Activated CD4-positive, alpha-beta T cell treated with anti-CD3 and anti-CD28 coated beads, Interleukin-2, amount 50 U/mL, for 4 hours (primary cell): ENCODE measurements at places on chromosomes 1 and 21.

GRCh38 chr1:169858467-169858866, 35.2 kb downstream of the SCYL3 start:
- DNase-seq, result no peak

DNA sequence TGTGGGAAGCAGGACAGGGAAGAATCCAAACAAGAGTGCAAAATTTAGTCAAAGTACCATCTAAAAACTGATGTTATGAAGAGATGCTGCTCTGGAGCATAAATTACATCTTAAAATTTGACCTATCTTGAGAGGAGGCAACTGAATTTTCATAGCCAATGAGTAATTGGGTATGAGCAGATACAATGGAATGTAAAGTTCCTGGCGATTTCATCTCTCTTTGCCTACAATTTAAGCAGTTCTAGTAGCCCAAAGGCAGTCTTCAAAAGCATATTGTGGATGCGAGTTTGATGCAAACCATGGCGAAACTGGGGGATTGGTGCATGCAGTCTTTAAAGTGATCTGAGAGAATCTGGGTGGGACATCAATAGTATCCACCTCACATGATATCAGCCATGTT, 1265.9 kb downstream of the BRINP3 start:
- DNase-seq, result no peak

DNA sequence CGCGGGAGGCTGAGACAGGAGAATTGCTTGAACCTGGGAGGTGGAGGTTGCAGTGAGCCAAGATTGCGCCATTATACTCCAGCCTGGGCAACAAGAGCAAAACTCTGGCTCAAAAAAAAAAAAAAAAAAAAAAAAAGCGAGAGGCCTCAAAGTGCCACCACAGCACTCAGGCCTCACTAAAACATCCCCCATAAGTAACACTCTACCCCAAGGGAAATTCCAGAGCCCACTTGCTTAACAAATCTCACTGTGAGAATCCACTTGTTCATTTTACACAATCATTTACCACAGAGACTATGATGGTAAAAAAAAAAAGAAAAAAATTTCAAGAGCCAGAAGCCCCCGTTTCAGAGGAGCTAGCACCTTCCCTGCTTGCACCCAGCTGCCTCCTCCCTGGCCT, 26.3 kb upstream of the EXOSC10 start:
- no peak for DNase-seq

- DNase-seq, result no peak
Observed at GRCh38 chr1:201346337-201346939, 31.0 kb downstream of the TNNT2 start.

GRCh38 chr1:201941420-201942128, 4.8 kb downstream of the LMOD1 start:
- DNase-seq, result no peak

- DNase-seq, result no peak
Observed at GRCh38 chr1:230821346-230821745, 47.0 kb downstream of the C1orf198 start.

- DNase-seq, result no peak
Observed at GRCh38 chr1:201059871-201060555, 36.5 kb upstream of the KIF21B start.

GRCh38 chr1:229334716-229335115, 8.1 kb downstream of the CCSAP start:
- no peak for DNase-seq

- no peak for DNase-seq
Observed at GRCh38 chr1:172448995-172449584, 5.2 kb upstream of the PIGC start.

DNA sequence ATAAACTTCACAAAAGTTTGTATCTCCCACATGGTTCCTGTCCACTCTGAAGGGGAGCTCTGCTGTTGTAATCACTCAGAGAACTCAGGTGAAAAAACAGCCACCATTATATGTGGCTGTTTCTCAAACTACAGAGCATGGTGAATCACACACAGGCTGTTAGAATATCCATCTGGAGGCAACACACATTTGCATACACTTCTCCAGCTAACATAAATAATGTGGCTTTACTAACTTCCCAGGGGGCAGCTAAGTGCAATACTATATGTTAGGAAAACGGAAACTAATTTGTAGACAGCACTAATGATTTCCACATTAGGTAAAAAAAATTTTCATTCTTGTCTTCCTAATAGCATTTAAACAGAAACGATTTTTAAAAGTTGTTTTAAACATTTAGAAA, 49.3 kb downstream of the PTGFR start:
- DNase-seq, result no peak

DNA sequence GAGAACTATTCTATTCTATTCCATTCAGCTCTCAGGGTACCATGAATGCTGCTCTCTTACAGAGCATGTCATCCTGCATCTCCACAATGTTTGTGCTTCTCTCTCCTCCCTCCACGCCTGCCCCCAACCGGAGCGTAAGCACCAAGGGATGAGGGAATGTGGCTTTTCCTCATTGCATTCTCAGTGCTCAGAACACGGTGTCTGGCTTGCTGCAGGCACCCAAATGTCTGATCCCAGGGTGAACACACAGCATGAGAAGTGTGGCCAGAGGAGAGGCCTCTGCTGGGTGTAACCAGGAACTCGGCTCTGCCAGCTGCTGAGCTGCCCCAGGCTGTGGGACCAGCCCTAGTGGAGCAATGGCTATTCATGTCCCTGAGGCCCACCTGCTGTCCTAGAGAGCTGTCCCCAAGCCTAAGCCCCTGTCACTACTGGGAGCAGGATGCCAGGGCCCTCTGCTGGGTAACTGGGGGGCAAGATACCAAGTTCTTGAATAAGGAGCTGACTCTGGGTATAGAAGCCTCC, 38.3 kb downstream of the OLFML2B start:
- no peak for DNase-seq

GRCh38 chr1:104592926-104593325, 843.2 kb downstream of the AMY1C start:
- DNase-seq, result no peak

DNA sequence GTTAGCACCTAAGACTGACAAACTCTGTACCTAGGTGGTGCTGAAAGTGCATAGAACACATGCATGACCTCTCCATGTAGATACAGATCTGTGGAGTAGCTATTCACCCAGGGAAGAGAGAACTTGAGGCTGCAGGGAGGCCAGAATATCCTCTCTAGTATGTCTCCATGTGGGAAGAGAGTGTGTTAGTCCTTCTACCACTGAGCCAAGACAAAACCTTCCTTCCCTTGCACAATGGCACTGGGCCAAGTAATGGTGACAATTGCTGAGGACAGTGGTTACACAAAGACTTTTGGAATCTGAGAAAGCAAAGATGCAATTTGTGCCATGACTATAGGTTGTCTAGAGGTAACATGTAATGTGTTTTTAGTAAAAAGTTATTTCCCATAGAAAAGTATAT, 52.3 kb downstream of the C1orf198 start:
- DNase-seq, result no peak

DNA sequence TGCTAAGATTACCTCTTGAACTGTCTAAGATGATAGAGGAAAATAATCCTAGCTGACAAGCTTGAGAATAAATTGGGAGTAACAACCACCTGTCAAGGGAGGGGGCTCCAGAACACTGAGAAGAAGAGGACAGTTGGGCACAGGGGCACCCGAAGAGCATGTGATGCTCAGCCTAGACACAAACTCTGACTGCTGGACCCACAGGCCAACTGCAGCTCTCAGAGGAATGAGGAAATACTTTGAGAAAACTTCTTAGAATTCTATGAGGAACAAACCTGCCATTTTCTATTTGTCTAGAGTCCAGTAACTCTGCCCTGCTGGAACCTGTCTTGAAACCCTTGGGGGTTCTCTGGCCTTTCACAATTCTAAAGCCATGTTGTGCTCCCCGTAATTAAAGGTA, 124.1 kb upstream of the KCNK2 start:
- no peak for DNase-seq

DNA sequence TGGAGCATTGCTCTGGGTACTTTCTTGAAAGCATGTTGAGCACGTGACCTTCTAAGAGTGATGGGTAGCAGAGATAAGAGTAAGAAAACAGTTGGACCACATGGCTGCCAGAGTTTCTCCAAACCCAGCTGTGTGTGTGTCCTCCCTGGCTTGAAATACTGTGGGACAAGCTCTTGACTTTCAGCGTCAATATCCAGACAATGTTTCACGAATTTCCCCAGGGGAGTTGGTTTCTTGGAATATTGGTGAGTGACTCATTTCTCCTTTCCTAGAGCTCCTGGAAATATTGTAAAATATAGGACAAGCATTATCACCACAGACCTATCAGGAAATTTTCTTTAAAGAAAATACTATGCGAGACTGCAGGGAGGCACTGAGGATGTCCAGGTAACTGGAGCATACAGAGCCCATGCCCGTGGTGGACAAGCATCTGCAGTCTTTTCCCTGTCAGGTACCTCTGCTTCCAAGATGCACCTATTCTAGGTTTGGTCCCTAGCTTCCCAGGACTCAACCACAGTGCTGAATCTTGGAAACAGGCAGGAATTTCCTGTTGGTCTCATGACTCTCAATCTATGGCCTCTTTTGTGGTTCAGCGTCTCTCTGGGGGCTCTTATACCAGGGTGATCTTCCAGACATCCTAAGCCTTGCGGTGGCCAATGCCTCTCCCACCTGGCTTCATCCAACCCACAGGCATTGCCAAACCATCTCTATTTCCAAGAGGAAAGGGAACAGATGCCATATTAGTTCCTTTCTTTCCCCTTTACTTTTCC, 67.4 kb downstream of the KCNJ6 start:
- no peak for DNase-seq

DNA sequence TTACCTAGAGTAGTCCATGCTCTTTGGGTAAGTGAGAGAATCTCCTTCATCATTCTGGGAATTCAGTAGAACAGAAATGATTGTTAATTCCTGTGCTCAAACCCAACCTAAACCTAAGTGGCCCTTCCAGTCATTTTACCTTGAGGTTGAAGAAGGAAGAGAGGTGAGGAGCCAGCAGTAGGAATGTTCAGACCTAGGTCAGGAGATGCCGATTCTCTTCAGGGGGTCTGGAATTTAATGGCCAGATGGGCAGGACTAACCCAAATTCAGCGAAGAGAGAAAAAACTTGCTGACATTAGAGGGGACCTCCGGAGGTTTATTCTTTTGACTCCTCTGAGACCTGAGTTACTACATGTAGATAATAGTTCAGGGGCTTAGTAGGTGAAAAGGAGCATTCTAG, 16.5 kb upstream of the OR2B11 start:
- DNase-seq, result no peak

- DNase-seq, result no peak
Observed at GRCh38 chr1:3215198-3216014, 146.4 kb downstream of the PRDM16 start.

DNA sequence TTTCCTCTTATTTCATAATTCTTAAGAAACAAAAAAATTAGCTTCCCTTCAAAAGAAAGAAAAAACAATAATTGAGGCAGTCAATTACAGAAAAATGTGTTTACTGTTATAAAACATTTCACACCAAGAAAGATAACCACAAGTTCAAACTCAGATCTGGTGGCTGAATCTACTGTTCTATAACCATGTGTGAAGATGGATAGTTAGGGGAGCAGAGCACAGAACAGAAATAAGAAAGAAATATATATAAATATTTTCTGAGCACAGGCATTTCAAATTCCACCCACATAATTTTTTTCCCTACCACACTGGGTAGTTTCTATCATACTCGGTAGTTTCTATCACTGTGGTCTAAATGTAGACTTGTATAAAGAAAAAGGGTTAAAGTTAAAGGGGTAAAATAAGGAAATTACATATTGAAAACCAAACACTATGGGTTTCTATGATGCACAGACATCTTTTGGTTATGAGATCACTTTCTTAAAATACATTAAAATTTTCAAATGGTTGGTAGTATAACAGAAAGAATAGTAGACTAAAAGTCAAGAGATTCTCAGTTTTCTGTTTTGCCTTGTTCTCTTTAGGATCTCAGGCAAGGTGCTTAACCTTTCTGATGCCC, 10.8 kb downstream of the LYST start:
- no peak for DNase-seq

DNA sequence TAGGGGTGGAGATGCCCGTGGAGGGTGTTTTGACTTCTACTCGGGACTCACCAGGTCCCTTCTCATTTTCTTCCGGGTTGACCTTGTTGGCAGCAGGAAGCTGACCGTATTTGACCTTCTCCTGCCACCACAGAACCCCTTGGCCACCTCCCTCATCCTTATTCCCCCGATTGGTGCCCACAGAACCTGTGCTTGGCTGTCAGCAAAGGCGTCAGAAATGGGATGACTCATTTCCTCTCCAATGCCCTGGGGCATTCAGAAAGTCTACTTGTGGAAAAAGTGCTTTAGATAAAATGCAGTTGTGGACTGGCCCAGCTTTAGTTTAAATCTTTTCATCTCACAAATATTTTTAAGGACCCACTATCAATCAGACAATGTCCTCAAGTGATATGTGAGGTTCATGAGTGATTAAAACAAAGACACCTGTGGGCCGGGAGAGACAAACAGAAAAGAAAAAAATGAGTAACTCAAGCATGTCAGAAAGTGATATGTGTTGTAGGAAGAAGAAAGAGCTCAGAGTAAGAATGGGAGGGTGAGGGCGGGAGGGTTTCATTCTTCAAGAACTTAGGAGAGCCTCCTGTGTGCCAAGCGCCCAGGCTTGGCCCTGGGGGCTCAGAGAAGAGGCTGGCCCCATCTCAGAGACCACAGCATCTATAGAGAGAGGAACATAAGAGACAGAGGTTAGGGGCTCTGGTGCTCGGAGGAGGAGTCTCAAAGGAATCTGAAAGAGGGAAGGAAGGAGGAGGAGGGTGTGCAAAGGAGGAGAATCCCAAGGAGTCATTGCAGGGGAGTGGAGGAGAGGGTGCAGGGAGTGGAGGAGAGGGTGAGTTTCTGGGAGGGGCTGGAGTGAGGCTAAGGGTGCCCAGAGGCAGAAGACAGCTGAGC, 221.6 kb upstream of the VAMP3 start:
- no peak for DNase-seq

DNA sequence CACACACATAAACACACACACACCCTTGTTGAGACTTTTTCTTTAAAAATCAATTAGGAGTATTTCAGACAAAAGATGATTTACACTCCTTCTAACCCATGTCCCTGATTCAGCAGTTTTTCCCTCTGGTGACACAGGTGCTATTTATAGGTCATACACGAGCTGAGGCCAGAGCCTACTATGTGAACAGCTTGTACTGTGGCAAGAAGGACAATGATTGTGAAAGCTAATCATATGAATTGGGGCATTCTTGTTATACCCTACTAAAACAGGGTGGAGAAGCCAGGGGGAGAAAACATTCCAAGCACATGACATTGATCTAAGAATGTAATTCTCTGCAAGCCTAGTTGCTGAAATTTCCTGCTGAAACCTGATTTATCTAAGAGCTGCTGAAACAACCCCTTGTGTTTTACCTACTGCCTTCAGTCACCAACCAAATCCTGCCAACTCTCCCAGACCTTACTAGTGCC, 60.3 kb downstream of the XCL1 start:
- no peak for DNase-seq

GRCh38 chr1:112628516-112628915, 8.9 kb downstream of the CAPZA1 start:
- no peak for DNase-seq

GRCh38 chr1:78088486-78088885, 42.7 kb downstream of the GIPC2 start:
- DNase-seq, result no peak

GRCh38 chr1:55131801-55132200, 83.4 kb downstream of the USP24 start:
- DNase-seq, result no peak
